ENCODE measurements at places on chromosomes 3 and 15.
A peak's percentile ranks its signal among the peaks of the same experiment; 100 is the strongest.

- no peak for DNase-seq
Observed at GRCh38 chr15:25849157-25849921, 13.8 kb downstream of the ATP10A start.

DNA sequence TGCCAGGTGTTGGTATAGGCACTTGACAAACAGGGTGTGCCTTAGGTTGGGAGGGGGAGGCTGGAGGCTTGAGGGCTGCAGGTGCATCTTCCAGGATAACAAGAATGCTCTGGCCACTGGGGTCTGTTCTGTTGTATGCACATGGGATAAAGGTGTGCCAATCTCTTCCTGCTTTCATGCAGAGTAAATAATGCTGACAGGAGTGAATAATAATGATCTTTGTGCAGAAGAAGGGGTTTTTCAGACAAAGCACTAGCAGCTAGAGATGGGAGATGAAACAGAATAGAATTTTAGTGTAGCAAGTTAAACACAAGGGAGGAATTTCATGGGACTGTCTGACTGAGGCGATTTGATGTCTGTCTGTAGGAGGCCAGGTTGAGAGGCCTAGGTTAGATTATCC, 1.9 kb upstream of the ROPN1 start:
- peak; percentile 95 for DNase-seq

DNA sequence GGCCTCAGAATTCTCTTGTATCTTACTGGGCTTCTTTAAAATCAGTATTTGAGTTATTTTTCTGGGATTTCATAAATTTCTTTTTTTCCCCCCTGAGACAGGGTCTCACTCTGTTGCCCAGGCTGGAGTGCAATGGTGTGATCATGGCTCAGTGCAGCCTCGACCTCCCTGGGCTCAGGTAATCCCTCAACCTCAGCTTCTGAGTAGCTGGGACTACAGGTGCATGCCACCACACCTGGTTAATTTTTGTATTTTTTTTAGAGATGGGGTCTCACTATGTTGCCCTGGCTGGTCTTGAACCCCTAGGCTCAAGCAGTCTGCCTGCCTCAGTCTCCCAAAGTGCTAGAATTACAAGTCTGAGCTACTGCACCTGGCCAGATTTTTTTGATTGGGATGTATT, 43.5 kb downstream of the NCK1 start:
- no peak for DNase-seq

DNA sequence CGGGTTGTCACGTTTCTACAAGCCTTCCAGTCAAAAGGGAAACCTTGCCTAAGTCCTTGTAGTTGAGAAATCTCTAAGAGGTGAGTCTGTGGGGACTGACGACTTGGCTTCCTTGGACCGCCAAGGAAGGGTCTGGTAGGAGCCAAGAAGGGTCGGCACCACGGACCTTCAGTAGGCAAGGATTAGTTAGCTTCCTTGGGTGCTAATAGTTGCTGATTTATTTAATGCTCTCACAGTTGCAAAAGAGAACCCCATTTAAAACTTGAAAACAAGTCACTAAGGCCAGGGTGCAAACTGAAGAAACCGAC, 361 bp upstream of the LCMT2 start:
- DNase-seq, result no peak

GRCh38 chr15:83904107-83905040, 250.5 kb downstream of the ADAMTSL3 start:
- DNase-seq, result no peak

- no peak for DNase-seq
Observed at GRCh38 chr3:184344579-184345316, 7.3 kb downstream of the FAM131A start.

- no peak for DNase-seq
Observed at GRCh38 chr3:50269977-50270413, 1.0 kb downstream of the SEMA3B start.

DNA sequence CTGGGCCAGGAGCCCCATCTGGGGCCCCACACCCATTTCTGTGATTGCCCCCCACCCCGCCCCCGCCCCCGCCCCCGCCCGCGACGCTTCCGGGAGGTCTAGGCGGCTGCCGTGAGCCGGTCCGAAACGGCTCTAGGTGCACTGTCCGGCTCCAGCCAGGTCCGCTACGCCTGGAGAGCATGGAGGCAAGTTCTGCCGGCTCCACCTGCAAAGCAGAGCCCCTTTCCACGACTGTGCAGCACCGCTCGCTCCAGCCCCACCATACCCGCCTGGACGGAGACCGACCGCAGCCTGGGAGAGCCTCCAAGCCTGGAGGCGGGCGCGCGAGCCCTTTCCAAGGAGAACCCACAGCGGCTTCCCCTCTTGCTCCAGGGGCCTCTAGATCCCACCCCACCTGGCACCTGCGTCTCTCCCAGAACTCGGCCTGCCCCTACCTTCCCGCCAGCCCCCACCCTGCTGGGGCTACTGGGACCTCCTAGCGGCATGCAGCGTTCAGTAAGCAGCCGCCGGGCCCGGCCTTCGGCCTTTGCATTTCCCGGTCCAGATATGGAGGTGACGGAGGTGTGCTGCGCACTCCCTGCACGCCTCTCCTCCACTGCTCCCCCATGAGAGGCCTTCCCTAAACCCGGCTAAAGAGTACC, 66.2 kb downstream of the KLF13 start:
- DNase-seq, result no peak

GRCh38 chr15:59995568-59996297, 8.4 kb upstream of the FOXB1 start:
- DNase-seq, result no peak

- DNase-seq, result no peak
Observed at GRCh38 chr3:60403866-60404265, 847.4 kb downstream of the FHIT start.

DNA sequence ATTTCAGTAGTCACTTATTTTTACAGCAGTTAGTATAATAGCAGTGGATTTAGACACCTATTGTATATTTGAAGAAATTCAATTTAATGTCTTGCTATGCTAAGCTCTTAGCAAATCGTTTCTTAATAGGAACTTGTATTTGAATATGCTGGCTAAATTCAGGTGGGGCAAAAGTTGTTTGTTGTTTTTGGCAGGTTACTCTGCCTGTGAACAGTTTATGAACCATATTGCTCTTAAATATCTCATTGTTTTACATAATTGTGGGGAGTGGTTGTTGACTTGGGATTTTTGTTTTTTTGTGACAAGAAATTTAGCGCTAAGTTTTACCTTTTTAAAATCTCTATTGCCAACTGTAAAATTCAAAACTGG, 43.4 kb downstream of the NR2C2 start:
- no peak for DNase-seq

- DNase-seq, result no peak
Observed at GRCh38 chr3:170909129-170909903, 879 bp upstream of the EIF5A2 start.

DNA sequence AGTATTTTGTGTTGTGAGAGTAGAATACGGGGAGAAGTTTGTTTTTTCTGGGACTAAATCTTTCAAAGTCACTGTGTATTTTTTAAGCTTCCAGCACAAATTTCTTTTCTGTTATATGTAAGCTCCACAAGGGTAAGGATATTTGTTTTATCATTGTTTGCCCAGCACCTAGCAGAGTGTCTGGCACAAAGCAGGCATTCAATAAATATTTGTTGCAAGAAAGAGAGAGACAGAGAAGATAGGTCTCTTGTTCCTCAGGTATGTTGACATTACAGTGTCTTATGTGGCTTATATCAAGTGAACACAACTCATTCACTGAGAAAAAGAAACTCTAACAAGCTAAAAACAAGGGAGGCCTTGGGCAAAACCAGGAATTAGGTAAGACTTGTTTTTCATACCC, 26.6 kb upstream of the FNDC3B start:
- DNase-seq, result no peak

DNA sequence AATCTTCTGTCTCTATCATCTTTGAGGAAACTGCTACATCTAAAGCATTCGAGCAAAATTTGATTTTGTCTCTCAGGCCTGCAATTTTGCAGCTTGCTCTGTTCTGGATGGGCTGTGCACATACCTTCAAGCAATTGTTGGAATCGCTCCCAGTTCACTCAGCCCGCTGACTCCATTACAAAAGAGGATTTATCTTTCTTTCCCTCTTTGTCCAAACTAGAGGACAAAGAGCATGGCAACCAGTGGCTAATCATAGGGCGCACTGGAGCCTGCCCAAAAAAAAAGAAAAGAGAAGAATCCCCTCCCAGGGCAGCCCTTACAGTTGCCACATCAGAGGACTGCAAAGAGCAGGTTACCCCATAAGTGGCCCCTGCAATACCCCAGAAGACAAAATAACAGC, 49.0 kb upstream of the DUT start:
- DNase-seq, result no peak

DNA sequence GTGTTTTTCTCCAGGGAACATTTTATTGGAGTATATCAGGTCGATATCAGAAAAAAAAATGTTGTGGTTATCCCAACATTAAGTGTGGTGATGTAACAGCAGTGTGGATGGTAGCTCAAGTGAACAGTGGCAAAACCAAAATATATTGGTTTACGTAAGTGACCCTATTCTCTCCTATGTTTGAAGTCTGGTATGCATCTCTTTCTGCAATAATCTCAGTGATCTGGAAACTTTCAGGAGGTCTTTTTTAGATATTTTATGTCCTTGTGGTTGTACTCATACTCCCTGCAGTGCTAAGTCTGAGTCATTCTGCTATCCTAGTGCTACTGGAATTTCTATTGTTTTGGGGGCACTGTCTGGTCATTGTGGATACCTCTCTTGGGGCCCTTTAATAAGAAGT, 137.9 kb downstream of the SNRPN start:
- DNase-seq, result no peak
